ENCODE measurements at places on chromosomes 5 and 9.

- no peak for DNase-seq
These were observed 359.7 kb downstream of the TRIM32 start for GRCh38 chr9:117046666-117047327.

DNA sequence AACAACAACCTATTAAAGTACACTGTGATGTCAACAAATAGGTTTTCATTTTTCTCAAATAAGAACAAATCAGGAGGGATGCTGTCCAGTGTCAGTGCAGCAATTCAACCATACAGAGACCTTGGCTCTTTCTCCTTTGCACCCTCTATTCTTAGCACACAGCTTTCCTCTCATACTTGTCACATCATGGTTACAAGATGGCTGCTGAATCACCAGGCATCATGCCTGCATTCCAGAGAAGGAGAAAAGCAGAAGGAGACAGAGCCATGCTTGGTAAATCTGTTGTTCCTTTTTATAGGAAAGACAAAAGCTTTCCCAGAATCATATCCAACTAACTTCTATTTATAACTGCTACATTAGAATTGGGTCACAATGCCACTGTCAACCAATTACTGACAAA lies 124.7 kb upstream of the VLDLR start:
- no peak for DNase-seq

GRCh38 chr9:75669721-75670120 lies 220.8 kb upstream of the PCSK5 start:
- no peak for DNase-seq

DNA sequence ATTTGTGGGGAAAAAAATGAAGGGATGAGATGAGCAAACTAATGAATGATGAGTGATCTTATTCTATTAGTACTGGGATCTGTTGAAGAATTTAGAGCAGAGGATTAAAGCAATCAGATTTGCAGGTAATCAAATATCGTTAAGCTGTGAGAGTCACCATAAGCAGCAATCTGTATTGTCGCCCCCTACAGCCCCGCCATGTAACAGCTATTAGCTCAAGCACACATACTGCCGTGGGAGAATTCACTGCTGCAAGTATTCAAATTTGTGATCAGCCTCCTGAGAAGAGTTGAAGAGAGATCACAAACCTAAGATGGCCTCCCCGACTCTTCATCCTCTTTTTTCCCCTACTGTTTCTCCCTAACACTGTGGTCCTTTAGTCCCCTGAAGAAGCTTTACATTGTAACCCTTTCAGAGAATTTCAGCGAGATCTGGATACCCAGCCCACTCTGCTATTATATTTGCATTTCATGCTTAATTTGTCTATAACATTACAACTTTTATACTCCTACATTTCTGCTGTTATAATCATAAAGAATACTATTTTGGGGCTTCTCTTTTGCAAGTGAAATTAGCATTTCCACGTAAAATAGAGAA lies 28.5 kb upstream of the PHF24 start:
- DNase-seq = no peak

DNA sequence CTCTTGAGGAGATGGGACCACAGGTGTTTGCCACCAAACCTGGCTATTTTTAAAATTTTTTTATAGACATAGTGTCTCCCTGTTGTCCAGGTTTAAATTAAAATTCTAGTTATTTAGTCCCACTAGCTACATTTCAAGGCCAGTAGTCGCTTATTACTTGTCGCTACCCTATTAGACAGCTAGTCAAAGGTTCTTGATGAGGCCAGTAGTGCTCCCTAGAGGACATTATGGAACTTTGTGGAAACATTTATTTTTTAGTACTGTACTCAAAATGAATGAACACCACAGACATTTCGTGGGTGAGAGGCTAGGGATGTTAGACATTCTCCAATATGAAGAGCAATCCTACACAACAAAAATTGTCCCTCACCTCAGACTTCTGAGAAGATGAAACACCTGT lies 14.4 kb upstream of the GRXCR2 start:
- no peak for DNase-seq

GRCh38 chr5:67538855-67539506 lies 342.4 kb upstream of the CD180 start:
- DNase-seq = no peak

DNA sequence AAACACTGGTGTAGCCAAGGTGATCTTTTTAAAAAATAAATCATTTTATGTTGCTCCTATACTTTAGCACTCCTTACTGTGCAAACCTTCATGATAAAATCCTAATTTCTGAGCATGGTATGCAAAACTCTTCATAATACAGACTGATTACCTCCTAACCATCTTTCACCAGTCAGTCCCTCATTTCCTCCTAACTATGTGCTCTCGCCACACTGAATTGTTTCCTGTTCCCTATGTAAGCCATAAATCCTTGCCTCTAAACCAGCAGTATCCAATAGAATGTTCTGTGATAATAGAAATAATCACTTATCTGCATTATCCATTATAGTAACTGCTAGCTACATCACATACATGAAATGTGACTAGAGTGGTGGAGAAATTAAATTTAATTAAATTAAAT lies 10.7 kb downstream of the AP3B1 start:
- no peak for DNase-seq

- no peak for DNase-seq
These were observed 113.0 kb upstream of the DMRT1 start for GRCh38 chr9:728535-728934.

Measured in SIG-M5 (cell line).